KBM-7 (cell line): ENCODE measurements at places on chromosomes 2 and 18.

DNA sequence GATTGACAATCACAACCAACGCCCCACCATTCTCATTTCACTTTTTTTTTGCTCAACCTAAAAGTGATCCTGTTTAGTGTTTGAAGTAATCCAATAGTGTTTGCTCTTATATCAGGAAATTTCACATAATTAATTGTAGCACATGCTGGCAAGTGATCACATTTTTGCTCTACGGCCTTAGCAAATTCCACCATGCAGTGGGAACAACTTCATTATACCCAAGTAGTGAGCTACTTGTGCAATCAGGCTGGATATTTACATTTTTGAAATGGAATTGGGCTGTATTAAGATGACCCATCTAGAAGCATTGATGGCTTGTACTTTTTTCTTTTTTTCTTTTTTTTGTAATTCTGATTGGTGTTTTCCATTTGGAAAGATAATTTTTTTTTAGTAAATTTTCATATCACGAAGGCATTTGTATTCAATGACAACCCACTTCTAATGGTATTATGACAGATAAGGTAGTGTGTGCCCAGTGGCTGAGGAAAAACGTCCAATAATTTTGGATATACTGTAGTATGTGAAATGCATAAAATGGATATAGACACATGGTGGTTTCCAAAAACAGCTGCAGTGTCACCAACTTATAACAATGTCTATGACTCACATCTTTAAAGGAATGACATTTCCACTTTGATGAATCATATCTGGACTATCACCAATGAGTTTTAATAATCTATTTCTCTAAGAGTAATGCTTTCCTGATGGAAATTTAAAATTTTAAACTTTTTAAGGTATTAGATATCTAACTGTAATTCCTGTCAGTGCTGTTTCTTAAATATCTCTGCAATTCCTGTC, 130.6 kb downstream of the COL6A3 start:
- DNase-seq, result no peak

- DNase-seq, result peak; percentile 75
Observed at GRCh38 chr2:186641807-186642321, 52.0 kb upstream of the FAM171B start.

GRCh38 chr2:194015751-194016150, 1641.3 kb upstream of the SLC39A10 start:
- DNase-seq, result no peak

GRCh38 chr18:13930964-13931363, 15.6 kb upstream of the MC2R start:
- DNase-seq, result no peak

DNA sequence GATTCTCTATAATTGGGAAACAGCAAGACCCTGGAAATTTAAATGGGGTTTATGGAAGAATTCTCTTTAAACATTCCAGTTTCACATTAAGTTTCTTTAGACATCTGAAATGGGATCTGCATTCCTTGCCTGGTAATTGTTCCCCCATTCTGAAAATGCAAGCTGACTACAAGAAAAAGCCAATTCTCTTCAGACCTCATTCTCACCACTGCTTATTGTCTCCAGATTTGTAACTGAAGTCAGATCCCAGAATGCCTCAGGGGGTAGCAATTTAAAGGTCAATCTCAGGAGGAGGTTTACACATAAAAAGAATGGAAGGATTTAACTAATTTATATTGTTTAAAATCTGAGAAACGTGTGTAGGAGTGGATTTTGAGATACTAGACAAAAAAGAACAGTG, 41.2 kb downstream of the COL3A1 start:
- no peak for DNase-seq

- DNase-seq, result no peak
Observed at GRCh38 chr2:212535996-212536816, 2.4 kb downstream of the ERBB4 start.

DNA sequence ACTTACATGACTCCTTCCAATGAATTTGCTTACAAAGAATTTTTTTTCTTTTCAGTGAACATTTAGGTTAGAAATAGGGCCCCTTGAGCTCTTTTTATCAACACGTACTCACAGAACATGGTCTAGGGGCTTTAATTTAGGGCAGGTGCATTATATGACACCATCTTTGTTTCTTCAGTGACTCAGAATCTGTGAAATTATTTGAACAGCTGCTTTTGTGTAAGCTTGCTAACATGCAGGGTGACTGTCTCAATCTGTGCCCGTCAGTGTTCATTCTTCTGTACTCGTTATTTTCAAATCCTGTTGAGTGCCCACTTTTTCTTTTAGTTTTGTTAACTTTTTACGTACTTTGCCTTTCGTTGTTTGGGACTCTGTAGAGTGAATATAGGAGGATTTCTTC, 52.8 kb upstream of the CABYR start:
- no peak for DNase-seq

GRCh38 chr2:2641541-2642410, 310.7 kb upstream of the MYT1L start:
- DNase-seq, result no peak

GRCh38 chr18:35355140-35355618, 11.0 kb upstream of the ZNF24 start:
- peak; percentile 57 for DNase-seq

DNA sequence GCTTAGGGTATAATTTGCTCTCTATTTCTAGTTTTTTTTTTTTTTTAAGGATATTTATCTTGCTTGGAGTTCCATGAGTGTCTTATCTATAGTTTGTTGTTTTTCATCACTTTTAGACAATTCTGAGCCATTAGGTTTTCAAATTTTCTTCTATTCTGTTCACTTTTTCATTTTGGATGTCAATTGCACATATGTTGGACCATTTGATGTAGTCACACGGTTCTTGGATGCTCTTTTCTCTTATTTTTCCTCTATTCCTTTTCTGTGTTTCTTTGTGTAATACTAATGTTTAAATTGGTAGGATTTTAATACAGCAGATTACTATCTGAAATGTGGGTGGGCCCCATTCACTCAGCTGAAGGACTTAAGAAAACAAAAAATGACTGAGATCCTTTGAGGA, 292.6 kb downstream of the CALCRL start:
- DNase-seq, result no peak
